ENCODE measurements at places on chromosomes 13 and 19.

DNA sequence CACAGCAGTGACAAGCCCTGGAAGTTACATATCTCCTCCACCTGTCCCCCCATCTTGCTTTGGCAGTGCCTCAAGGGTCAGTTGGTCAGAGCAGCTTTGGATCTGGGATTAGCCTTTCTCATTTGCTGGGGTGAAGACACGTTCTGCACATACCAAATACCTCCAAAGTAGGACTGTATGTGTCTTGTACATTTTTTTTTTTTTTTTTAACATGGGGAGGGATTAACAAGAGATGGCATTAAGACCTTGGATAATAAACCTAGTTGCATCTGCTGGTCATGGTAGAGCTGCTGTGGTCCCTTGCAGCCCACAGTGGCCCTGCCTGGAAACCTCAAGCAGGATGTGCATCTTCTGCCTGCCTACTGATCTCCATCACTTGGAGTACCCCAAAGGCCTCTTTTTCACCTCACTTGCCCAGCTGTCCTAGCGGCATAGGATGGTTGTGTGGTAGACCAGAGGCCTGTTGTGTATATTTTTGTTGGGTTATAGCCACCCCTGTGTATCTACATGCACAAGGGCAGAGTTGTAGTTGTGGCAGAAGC, 2.5 kb downstream of the RPS19 start:
- peak; percentile 28 for DNase-seq

DNA sequence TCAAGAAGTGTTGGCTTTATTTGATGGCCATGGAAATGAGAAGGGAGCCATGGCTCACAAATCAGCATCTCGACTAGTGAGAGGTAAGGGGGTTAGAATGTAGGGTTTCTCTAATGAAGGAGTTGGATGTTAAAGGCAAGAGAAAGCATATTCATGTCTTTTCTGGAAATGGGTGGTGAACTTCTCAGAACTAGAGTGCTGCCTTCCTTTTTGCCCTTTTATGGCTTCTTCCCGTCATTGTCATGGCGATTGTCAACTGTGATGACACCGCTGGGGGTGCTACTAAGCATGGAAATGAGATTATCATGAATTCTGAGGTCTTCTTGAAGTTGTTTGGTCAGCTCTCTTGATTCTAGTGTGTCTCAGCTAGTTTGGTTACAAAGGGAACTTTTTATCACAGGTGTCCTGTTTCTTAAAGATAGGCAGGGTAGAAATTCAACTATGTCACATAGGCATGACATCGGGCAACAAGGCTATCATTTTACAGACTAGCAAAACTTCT, 180.4 kb downstream of the LIG4 start:
- no peak for DNase-seq

GRCh38 chr13:51577690-51578089, 6.6 kb upstream of the WDFY2 start:
- DNase-seq = no peak

DNA sequence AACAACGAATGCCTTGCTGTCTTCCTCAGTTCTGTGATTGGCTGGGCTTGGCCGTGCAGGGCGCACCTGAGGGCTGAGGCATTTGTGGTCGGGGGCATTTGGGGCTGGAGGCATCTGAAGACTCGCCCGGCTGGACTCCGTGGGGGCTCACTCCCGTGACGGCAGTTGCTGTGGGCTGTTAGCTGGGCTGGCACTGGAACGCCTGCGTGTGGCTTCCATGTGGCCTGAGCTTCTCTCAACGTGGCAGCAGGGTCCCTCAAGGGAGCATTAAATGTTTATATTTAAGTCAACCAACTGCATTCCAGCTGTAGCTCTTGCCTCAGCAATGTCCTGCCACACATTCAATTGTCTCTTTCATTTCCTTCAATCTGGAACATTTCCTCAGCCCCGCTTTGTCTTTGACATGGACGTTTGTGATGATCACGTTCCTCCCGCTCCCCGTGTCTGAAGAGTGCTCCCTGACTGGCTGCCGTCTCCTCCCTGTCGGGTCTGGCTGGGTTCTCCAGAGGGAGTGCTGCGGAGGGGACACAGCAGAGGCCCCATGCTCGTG, 21.0 kb downstream of the CCDC8 start:
- DNase-seq = no peak

GRCh38 chr13:113639616-113640262, 18.3 kb downstream of the ATP4B start:
- no peak for DNase-seq

- no peak for DNase-seq
Measured at GRCh38 chr19:19422156-19422555, 16.7 kb downstream of the GATAD2A start.

DNA sequence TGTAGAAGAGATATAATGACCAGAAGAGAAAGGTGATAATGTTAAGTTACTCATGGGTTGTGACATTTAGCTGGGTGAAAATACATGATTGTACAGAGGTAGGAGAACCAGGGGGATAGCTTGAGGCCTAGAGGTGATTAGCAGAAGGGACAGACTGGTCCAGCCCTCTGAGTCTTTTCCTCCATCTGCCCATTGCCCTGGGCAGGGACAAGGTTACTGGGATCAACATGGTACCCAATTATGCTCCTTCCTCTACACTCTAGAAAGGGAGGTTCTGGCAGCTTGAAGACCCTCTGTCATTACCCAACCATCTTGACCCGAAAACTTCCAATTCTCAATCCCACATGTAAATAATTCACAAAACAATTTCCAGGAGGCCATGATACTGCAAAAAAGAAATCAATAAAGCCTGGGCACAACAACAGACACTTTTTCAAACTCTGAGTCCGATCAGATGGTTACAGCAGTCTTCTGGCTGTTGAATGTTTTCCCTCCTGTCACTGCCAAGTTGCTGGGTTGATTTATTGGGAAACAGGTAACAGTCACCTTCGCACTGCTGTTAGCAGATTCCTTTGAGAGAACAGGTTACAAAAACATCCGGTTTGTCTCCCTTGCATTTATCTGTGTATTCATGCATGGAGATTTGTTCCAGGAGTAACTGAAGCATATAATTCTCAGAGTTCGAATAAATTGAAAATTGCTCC, 239.1 kb upstream of the HTR2A start:
- no peak for DNase-seq

DNA sequence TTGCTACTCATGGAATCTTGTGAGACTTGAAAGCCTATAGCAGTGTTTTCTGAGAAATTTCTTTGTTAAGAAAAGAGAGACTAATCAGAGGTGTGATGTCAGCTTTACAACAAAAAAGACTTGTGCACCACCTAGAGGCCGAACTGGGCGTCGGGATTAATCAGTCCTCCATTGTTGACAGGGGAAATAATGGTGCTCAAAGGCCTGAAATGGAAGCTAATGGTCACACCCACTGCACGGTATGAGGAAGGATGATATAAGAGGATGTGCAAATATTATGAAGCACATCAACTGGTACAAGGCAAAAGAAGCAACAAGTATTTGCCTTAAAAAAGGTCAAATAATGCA, 480.2 kb upstream of the MIR17HG start:
- DNase-seq = peak; percentile 44

DNA sequence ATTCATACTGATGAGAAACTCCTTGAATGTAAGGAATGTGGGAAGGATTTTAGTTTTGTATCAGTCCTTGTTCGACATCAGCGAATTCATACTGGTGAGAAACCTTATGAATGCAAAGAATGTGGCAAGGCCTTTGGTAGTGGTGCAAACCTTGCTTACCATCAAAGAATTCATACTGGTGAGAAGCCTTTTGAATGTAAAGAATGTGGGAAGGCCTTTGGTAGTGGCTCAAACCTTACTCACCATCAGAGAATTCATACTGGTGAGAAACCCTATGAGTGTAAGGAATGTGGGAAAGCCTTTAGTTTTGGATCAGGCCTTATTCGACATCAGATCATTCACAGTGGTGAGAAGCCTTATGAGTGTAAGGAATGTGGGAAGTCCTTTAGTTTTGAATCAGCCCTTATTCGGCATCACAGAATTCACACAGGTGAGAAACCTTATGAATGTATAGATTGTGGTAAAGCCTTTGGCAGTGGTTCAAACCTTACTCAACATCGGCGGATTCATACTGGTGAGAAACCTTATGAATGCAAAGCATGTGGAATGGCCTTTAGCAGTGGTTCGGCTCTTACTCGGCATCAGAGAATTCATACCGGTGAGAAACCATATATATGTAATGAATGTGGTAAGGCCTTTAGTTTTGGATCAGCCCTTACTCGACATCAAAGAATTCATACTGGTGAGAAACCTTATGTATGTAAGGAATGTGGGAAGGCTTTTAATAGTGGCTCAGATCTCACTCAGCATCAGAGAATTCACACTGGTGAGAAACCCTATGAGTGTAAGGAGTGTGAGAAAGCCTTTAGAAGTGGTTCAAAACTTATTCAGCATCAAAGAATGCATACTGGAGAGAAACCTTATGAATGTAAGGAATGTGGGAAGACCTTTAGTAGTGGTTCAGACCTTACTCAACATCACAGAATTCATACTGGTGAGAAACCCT, 26.6 kb downstream of the ZNF345 start:
- no peak for DNase-seq

GRCh38 chr19:2273356-2274184, 8.4 kb downstream of the PEAK3 start:
- DNase-seq = peak; percentile 87

DNA sequence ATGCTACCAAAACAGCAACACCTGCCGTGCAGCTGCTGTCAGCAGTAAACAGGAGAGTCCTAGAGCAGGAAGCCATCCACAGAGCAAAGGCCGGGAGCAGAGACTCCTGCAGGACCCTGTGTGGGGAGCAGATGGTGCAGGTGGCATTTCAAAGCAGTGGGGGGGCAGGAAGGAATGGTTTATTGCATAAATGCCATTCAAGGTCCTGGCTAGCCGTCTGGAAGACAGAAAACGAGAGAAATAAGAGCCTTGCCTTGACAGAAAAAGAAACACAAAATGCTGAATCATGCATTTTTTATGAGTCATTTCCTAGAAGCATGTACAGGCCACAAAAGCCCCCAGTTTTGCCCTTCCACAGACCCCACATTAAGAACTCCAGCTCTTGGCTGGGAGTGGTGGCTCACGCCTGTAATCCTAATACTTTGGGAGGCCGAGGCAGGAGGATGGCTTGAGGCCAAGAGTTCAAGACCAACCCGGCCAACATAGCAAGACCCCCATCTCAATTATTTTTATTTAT, 5.4 kb downstream of the RSPH6A start:
- no peak for DNase-seq

GRCh38 chr19:33286899-33287298, 15.4 kb downstream of the CEBPA start:
- no peak for DNase-seq

DNA sequence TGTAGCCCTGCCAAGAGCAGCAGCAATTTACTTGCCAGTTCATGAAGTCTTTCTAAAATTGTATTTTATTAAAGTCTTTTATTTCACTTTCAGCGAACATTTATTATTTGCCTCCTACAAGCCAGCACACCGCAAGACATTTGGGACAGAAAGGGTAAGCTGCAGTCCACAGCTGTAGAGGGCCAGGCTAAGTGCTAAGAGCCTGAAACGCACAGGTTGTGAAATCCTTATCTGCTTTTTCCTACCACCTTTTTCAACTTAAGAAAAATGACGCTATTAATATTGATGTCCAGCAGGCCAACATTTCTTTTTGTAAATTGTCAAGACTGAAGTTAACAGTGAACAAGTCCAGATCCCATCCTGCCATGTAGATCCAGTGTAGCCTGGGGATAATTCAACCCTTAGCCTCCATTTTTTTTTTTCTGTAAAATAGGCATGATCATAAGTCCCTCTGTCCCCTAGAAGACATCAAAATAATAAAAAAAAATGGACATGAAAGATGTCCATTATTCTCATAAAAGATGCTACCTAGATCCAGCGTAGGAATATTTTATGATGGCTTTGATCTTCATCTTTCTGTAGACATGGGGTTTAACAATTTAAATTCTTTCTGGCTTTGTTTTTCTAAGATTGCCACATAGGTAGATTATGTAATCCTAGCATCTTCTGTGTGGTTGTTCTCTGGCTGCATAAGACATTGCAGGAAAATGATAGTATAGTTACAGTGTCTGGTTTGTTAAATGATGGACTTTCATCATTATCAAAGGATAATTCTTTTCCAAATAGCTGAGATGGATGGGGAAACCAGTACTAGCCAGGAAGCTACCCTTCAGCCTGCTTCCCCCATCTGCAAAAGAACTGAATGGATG, 128.4 kb downstream of the SHISA2 start:
- no peak for DNase-seq

DNA sequence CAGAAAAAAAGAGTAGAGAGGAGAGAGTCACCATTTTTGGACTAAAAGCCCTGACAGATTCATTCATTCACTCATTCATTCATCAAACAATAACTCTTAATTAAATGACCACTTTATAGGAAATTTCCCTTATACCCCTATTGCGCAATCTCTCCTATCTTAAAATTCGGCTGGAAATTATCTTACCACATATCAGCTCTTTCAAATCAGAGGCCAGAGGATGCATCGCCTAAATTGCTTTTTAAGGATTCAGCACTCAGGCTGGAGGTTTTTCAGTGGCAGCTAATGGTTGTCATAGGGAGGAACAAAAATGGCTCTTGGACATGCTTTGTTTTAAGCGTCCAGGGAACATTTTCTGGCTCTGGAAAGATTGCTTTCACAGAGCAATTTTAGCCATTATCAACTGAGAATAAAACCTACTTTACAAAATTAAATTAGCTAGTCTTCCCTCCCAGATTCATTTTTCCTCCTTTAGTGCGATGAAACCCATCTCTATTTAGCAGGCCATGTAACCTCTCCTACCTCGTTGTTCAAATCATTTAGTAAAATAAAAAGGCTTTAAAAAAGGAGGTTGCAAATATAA, 115.2 kb downstream of the OLFM4 start:
- no peak for DNase-seq

DNA sequence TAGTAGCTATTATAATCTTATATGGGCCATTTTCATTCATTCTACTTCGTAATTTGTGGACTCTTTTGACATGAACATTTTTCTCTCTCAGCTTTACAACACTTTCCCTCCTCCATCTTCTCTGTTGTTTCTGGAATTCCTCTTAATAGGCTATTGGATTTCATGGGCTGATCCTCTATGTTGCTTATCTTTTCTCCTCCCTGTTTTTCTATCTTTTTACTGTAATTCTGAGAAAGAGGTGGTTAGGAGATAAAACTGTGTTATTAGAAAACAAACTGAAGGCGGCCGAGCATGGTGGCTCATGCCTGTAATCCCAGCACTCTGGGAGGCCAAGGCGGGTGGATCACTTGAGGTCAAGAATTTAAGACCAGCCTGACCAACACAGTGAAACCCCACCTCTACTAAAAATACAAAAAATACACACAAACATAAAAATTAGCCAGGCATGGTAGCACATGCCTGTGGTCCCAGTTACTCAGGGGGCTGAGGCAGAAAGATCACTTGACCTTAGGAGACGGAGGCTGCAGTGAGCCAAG, 188.1 kb downstream of the UGGT2 start:
- no peak for DNase-seq

GRCh38 chr19:51462276-51462675, 4.0 kb upstream of the SIGLEC8 start:
- DNase-seq = no peak
